GF-D8 (cell line): ENCODE measurements at places on chromosomes 5 and 9.

DNA sequence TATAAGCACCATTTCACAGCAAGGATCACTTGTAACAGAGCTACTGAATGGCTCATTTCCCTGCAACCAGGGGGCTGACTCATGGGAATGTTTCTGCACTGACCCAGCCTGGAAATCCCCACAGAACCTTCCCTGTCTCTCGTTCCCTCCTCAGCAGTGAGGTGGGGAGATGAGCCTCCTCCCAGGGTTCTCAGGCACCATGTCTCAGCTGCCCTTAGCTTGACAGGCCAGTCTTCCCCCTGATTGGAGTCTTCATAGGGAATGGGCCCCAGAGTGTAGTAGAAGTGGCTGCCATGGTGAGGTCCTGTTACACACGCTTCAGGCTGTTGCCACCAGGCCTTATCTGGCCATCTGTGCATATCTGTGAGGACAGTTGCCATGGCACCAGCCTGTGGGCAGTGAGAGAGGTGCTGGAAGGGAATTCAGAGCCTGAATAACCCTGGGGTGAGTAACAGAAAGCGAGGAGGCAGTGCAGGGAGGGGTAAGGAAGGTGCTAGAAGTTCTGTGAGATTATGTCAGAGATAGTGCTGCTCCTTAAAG, 324.4 kb downstream of the ENC1 start:
- DNase-seq = no peak

- DNase-seq = no peak
These were observed 53.1 kb downstream of the MRPL36 start for GRCh38 chr5:1746371-1747078.

GRCh38 chr9:18360005-18360404, 113.9 kb upstream of the ADAMTSL1 start:
- no peak for DNase-seq

GRCh38 chr5:110899566-110900412, 161.0 kb downstream of the SLC25A46 start:
- DNase-seq = no peak

GRCh38 chr5:68659881-68660280, 433.9 kb upstream of the SLC30A5 start:
- DNase-seq = no peak

DNA sequence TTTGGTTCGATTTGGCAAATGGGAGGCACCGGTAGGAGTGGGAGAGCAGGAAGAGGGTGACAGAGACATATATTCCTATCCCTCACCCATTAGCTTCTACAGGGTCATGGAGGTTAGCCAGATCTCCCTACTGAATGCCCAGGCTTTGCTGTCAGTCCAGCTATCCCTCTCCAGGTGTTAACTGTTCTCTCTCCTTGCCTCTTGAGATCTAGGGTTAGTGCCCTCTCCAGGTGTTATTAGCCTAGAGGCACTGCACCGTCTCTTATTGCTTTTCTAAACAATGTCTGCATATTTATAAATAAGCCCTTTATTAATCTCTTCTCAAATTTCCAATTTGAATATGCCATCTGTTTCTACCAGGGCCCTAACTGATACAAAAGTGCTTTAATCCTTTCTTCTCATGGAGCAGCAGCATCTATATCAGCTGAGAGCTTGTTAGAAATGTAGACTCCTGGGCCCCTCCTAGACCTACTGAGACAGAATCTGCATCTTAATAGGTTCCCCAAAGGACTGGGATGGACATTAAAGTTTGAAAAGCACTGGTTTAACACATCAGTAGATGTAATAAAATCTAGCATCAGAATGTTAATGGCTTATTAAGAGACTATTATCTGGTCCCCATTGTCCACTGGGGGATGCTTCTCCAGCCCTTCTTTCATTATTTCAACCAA, 322.5 kb upstream of the SLC24A2 start:
- DNase-seq = no peak

DNA sequence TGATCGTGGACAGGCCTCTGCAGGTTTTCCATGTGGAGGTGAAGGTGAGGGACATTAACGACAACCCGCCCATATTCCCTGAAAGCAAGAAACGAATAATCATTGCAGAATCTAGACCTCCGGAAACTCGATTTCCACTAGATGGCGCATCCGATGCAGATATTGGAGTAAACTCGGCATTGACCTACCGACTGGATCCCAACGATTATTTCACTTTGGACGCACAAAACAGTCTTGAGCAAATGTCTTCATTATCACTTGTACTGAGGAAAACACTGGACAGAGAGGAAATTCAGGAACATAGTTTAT, 621 bp downstream of the PCDHA13 start:
- DNase-seq = no peak

DNA sequence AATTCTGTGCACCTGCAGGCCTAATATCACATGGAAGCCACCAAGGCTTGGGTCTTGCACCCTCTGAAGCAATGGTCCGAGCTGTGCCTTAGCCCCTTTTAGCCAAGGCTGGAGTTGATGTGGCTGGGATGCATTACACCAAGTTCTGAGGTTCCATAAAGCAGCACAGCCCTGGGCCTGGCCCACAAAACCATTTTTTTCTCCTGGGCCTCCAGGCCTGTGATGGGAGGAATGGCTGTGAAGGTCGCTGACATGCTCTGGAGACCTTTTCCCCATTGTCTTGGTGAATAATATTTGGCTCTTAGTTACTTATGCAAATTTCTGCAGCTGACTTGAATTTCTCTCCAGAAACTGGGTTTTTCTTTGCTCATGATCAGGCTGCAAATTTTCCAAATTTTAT, 167.3 kb downstream of the HTR1A start:
- no peak for DNase-seq

- no peak for DNase-seq
These were observed 48.7 kb downstream of the BAAT start for GRCh38 chr9:101336091-101336490.

- peak; percentile 70 for DNase-seq
These were observed 17.8 kb downstream of the PTBP3 start for GRCh38 chr9:112315331-112316257.

- no peak for DNase-seq
These were observed 177.9 kb upstream of the TUT7 start for GRCh38 chr9:86531971-86532640.

- DNase-seq = no peak
These were observed 13.5 kb upstream of the TSSK1B start for GRCh38 chr5:113448252-113448651.

DNA sequence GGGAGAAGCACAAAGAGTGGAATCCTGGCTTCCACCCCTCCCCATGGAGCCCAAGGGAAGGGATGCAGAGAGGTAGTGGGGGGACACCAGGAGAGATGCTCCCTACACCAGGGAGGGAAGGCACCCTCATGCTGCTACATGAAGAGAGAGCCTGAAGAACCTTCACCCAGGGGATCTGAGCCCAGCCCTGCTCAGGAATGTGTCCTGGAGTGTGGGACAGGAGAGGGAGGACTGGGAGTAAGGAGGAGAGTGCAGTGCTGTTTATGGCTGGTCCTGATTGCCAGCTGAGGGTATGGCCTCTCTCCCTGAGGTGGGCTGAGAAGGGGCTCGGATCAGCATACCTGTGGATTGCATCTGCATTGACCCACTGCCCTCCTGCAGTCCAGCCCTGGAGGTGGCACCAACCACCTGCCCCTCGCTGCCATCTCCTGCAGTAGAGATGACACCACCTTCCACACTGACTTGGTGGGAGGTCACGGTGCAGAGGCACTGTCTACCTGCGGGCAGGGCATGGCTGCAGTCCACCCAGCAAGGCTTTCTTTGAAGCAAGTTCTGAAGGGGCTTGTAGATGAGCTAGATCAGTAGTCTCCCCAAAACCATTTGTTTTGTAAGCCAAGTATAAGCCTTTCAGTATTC, 114.9 kb upstream of the SLC25A48 start:
- DNase-seq = no peak

DNA sequence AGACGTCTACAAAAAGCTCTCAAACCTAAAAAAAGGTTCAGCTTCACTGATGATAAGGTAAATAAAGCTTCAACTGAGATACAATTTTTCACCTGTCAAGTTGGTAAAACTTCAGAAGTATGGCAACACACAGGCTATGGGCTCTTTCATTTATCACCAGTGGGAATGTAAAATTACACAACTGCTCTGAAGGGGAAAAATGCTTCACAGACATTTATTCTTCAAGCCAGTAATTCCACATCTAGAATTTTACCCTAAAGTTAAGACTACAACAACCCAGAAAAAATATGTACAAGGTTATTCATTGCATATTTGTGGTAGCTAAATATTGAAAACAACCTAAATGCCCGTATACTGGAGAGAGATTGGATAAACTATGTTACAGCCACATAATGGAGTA, 48.1 kb upstream of the NREP start:
- no peak for DNase-seq

GRCh38 chr9:123250504-123250903, 17.9 kb downstream of the STRBP start:
- DNase-seq = no peak

DNA sequence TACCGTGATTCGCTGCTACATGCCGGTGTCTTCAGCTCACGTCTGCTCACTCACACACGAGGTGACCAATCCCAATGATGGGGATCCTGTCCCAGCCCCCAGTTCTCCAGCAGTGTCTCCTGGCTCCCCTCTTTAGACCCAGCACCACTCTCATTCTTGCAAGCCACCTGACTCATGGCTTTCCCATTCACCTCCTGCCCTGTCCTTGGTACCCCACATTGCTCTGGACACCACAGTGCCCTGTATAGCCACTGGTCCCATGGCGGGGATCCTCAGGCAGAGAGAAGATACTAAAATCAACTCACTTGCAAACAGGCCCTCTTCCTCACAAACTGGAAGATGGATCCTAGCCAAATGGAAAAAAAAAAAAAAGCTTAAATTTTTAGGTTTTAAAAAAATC, 81.0 kb downstream of the SLIT3 start:
- no peak for DNase-seq

- no peak for DNase-seq
These were observed 284.0 kb downstream of the TMEM38B start for GRCh38 chr9:105978336-105978735.

DNA sequence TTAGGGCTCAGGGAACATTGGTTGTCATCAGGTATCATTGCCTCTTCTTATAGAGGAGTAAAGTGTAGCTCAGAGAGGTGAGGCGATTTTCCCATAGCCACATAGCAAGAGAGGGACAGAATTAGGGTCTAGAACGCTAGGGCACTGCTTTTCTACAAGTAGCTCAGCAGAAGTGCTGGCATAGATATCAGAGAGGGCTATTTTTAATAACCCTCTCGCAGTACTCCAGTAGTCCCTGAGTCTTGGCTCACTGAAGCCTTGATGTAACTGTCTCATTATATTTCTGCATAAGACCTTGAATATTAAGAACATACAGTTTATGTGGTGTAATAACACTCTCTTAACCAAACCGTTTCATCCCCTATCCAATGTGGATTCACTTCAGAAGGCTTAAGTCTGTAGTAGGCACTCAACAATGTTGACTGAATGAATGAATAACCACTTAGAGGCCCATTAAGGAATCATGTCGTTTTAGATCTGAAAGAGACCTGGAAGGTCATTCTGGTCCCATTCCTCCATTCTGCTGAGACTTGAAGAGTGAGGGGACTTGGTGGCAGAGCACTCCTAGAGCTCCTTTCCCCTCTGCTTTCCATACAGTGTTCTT, 4.7 kb upstream of the FRMPD1 start:
- no peak for DNase-seq

DNA sequence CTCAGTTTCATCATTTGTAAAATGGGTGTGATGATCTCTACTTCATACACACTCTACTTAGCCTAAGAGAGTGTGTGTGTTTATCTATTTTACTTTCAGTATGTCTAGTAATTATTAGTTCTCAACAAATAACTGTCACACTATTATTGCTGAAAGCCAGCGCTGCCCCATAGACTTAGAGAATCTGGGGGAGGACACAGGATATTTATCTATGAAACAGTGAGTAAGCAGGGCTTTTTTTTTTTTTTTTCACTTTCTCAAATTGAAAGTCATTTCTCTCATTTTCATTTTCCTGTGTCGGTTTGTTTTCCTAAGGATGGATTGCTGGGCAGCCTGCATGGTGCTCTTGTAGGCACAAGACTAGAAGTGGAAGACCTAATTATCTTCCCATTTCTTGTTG, 248.4 kb upstream of the RPS23 start:
- DNase-seq = no peak

DNA sequence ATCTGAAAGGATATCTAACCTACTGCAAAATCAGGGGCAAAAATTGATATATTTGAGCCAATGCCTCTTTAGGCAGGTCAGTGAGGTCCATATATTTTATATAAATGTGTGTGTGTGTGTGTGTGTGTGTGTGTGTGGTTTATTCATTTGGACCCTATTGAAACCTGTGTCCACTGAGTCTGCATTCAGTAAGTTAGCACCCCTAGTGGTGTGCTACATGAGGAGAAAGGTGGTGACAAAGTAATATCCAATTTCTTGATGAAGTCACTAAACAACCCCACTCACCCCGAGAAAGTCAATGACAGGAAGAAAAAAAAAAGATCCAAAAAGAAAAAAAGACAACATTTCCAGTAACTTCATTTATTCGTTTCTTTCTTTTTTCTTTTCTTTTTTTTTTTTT, 4.1 kb downstream of the FBXW11 start:
- DNase-seq = no peak

DNA sequence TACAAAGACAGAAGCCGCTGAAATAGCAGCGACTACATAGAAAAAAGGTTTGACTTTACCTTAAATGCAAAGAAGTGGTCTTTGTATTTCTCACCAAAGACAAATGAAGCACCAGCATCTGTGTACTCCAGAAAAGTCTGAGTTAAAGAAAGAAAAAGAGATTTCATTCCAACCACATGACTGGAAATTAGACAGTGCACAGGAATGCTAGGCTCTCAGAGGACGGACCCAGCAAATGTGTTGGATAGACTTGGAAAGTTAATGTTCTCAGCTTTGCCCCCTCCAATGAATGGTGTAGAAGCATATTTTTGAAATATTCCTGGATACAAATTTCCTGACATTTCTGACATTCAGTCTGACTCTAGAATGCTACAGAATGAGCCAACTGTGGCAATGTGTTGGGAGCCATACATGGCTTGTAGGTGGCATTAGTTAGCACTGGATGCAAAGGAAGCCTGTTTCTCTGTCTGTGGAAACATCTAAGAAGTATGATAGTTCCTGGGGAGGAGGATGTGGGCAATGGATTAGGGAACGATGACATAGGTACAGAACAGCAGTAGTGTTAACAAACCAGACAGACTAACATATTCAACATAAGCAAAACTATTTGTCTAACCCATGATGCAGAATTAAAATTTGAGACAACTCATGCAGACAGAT, 43.3 kb downstream of the SLC28A3 start:
- no peak for DNase-seq

DNA sequence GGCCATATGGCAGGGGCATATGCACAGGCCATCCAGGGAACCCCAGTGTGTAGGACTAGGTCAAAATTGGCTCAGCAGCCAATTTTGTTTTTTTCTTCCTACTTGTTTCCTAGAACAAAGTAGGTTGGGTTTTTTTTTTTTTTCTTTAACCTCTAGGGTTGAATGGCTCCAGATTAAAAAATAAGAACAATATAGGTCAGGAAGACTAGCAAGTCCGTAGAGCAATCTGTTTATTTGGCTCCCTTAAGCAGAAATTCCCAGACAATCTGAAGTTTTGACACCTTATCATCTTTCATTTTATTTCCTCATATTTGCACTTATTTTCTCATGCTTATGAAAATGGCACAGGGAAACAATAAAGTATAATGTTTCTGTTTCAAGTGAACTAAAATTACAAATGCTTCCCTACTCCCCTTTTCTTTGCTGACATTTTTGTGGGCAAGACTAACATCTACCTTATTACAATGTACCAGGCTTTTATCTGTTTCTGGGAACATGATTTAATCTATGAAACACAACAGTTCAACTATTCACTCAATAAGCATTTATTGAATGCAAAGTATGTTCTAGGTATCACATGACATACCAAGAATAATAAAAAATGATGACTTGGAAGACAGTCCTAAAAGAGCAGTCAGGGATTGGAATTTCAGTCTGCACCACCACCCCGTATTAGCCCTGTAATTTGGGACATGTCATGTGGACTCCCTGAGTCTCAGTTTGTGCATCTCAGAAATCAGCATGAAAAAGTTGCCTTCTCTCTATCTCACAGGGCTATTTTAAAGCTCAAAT, 30.5 kb downstream of the TLR4 start:
- DNase-seq = no peak
